Non-pigmented ciliary epithelial cell (primary cell): ENCODE measurements at places on chromosomes 7 and 10.
A peak's percentile ranks its signal among the peaks of the same experiment; 100 is the strongest.

GRCh38 chr7:53684693-53685092 lies 649.3 kb downstream of the POM121L12 start:
- DNase-seq, result no peak

GRCh38 chr7:7884855-7885254 lies 83.7 kb upstream of the GLCCI1 start:
- DNase-seq, result peak; percentile 15

GRCh38 chr7:25348104-25348503 lies 119.8 kb upstream of the NPVF start:
- DNase-seq, result no peak

- DNase-seq, result no peak
Measured at GRCh38 chr7:105118612-105119600, 104.9 kb downstream of the KMT2E start.

- no peak for DNase-seq
Measured at GRCh38 chr7:21941611-21942141, 4.0 kb downstream of the CDCA7L start.

GRCh38 chr7:158362912-158363905 lies 224.4 kb downstream of the PTPRN2 start:
- DNase-seq, result no peak

GRCh38 chr10:98414932-98415730 lies at the start of gene PYROXD2:
TSS of gene PYROXD2 (minus strand) at chr10:98415182. CDS start at chr10:98415135, 47 bp downstream.
- DNase-seq, result peak; percentile 62

GRCh38 chr7:139560678-139561077 lies 37.2 kb downstream of the CLEC2L start:
- no peak for DNase-seq

GRCh38 chr7:41630741-41631140 lies 72.1 kb downstream of the INHBA start:
- no peak for DNase-seq

DNA sequence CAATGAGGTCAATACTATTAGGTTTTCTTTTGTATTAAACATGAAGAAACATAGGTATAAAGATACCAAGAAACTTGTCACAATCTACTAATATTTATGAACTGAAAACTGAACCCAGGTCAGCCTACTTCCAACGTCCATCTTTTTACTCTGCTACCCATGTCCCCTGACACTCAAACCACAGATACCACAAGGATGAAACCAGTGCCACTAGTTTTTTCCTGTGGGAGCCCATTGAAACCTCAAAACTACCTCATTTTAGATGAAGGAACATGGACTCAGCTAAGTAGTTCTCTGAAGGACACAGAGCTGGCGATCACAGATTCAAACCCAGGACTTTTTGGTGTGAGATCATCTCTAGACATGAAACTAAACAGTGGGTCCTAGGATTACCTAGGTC lies 6.8 kb downstream of the TET1 start:
- DNase-seq, result no peak

DNA sequence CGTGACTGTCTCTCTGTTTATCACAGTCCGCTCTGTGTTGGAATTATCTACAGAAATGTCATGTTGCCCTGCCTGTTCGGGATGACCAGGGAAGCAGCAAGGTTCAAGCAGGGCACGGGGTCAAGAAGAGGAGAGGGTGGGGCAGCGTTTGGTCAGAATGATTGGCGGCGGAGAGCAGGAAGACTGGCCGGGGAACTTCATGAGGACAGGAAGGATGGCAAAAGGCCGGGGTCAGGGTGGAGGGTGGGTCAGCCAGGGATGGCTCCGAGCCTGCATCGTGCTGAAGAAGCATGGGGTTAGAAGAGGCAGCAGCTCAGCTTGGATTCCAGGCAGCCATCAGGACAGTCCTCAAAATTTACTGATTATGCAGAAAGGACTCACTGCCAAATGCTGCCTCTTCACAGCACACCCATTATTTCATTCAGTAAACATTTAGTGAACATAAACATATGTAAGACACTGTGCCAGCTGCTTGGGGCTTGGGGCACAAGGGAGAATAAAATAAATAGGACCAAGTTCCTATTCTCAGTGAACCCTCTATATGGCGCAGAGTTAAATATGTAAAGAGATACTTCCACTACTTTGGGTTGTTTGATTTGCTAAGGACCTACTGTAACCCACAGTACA lies 42.8 kb downstream of the WNT2 start:
- no peak for DNase-seq

- DNase-seq, result no peak
Measured at GRCh38 chr10:128526791-128527375, 400.7 kb upstream of the MKI67 start.

DNA sequence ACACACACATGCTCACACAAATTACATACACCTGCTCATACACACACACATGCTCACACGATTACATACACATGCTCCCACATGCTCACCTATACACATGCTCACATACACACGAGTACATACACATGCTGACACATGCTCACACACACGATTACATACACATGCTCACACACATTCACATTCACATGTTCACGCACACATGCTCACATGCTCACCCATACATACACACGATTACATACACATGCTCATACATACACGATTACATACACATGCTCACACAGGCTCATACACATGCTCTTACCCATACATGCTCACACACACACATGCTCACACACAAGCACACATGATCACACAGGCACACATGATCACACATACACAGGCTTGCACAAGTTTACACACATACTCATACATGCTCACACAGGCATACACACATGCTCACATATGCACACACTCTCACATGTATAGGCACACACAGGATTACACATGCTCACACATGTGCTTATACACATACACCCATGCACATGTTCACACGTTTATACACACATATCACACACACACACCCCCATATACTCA lies 118.5 kb downstream of the PAXIP1 start:
- no peak for DNase-seq

DNA sequence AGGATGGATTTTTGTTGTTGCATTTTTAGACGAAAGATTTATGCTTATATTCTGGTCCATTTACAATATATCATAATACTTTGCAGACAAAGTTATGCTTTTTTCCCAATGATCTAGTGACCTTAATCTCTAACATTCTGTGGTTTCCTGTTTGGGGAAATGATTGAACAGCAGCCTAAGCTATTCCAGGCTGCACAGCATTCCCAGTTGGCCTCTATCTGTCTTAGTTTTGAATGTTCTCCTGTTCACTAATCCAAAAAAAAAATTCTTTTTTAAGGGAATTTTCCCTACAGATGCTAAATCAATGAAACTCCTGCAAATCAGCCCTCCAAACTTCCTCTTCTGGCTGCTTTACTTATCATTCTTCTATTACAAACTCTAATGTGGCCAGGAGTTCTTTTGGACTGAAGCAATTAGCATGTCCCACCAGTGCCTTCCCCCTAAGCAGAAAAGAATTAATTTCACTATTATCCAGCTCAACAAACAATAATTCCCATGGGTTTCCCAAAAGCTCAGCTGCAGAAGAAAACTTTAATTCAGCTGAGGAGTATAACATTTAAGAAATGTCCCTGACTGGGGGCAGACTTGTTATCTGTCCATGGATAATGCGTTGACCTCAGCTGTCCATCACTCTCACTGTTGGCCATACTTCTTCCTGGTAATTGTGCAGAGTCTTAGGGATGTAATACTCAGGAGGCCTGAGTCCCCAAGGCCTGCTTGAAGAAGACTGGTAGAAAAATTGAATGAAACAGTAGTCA lies 81.9 kb upstream of the TRIL start:
- no peak for DNase-seq

DNA sequence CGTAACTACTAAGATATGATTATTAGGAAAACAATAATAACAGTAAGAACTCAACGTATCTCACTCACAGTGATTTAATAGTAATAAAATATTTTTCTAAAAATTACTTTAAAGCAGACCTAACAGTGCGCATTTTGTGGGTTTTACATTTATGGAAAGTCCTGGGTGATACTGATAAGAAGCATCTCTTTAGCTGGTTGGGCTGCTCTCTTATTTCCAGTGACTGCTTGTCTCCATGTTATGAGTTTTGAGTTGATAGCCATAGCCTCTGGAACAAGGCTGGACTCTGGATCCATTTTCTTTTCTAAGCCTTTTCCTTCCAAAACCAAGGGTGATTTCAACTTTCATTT lies 29.5 kb upstream of the INHBA start:
- no peak for DNase-seq

DNA sequence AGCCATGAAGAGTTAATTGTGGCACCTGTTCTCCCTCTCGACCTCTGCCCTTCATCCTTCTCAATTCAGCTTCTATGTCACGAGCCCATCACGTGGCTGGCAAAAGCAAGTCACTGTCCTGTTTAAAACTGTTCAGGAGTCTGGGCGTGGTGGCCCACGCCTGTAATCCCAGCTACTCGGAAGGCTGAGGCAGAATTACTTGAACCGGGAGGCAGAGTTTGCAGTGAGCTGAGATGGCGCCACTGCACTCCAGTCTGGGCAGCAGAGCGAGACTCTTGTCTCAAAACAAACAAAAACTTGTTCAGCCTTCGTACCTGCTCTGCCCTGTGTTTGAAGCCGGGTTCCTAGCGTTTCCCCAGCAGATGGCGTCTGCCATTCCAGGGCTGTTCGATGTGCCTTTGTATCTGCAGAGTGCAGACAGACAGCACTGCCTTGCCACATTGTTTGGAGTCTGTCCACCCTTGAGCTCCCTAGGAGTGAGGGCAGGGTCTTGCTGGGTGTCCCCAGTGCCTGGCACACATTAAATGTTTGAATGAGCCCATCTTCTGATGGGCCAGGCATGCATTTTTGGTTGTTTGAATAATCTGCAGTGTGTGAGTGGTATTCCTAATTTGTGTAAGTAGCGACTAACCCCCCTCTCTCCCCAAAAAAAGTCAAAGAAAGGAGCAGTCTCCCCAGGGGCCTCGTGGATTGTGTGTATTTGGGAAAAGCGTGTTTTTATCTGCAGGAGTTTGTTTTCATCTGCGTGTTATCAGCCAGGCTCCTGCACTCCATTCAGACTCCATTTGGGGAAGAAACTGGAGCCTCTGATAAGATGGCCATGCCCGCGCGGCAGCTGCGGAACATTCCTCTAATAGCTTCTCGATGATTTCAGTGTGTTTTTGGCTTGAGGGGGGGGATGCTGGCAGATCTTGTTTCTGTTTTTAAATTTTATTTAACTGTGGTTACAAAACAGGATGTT lies 61.2 kb downstream of the DNAJB6 start:
- DNase-seq, result no peak

DNA sequence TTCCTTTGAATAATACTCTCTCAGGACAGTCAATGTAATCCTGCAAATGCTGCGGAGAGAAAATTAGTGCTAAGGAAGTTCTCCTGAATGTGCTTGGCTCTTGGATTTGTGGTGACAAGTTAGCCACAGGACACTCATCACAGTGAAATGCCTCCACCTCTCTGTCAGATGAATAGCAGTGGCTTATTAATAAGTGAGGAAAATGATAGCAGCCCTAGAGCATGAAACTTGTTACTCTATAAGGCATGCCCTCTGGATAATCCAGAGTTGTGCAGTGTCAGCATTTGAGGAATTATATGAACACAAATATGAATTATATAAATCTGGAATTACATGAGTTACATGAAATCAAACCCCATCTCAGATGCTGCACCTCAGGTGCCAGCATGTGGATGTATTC lies 23.5 kb upstream of the TBX20 start:
- DNase-seq, result no peak

DNA sequence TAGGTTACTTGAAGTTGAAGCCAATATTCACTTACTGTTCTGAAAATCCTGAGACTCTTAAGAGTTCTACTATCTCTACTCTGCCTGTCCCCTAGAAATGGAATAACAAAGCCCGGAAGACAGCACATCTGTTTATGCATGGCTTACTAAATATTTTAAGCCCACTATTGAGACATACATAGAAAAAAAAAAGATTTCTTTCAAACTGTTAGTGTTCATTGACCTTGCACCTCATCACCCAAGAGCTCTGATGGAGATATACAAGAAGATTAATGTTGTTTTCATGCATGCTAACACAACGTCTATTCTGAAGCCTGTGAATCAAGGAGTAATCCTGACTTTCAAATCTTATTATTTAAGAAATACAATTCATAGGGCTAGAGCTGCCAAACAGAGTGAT lies 859.3 kb upstream of the C7orf33 start:
- DNase-seq, result no peak

- no peak for DNase-seq
Measured at GRCh38 chr7:99121496-99122021, 22.3 kb downstream of the SMURF1 start.

DNA sequence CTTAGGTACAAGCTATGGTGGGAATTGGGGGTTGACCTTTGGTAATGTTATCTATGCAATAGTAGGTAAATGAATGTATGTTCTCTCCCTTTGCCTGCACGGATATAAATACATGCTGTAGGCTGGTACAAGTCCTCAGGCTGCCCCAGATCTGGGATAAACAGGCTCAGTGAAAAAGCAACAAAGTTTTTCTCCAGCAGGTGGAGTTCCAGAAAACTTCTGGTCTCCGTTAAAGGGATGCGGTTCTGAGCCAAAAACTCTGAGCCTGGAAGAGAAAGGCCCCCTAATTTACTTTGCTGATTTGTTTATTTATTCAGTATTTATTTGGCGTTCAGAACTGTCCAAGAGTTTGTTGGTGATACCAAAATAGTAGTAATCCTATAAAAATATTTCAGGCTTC lies 204.7 kb downstream of the ADRA2A start:
- DNase-seq, result no peak

- DNase-seq, result no peak
Measured at GRCh38 chr10:8158193-8159071, 103.9 kb downstream of the GATA3 start.

- no peak for DNase-seq
Measured at GRCh38 chr10:73225518-73225917, 21.5 kb downstream of the DNAJC9 start.

DNA sequence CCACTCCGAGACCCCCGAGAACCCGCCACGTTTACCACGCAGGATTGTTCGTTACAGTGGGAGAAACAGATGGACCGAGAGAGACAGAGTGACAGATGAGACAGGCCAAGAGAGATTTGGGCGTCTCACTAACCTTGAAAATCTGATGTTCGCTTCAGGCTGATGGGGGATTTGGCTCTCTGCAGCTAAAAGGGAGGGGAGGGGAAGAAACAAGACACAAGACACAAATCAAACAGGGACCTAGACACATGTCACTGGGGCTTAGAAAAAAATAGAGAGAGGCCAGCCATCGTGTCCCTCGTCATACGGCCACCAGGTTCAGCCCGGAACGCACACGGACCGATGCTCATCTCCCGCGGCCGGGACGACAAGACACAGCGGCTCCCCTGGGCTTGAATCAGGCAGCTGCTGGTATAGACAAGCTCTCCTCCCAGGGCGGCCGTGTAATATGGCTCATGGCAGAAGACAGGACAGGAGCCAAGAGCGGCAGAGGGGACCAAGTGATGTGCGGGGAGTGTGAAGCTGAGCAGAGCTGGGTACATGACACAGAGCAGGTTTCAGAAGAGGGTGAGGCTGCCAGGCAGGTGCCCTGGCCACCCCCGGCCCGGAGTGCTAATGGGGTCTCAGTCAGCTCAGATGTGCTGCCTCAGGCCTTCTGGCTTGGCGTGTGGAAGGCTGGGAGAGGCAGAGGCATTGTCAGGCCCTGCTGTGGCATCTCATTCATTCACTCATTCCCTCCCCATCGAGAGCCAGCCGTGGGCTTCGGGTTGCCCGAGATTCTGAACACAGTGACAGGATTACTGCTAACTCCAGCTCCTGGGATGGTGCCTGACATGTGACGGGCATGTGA lies 88.5 kb upstream of the GNA12 start:
- DNase-seq, result no peak

GRCh38 chr7:4845740-4846142 lies 16.1 kb downstream of the PAPOLB start:
- no peak for DNase-seq
